ENCODE measurements at places on chromosomes 12 and 14. TPM values are rescaled to one million over a fixed set of nuclear protein-coding genes. Genes with fewer than 3 reads are reported as not detected.

PLEKHD1 gene
- total RNA-seq, result not detected

OR4E2 gene
- not detected for total RNA-seq

RD3L gene
- total RNA-seq, result not detected

FOXM1 gene
- 136 TPM for total RNA-seq

KERA gene
- total RNA-seq, result not detected

TNFRSF1A gene
- total RNA-seq, result 84.0 TPM

CMKLR1 gene
- not detected for total RNA-seq
